Activated CD4-positive, alpha-beta T cell treated with anti-CD3 and anti-CD28 coated beads, Interleukin-2, amount 10 ng/mL, durations not matched to agents 7 days and 5 days (primary cell): ENCODE measurements at places on chromosomes 6 and 20. TPM values are rescaled to one million over a fixed set of nuclear protein-coding genes. Genes with fewer than 3 reads are reported as not detected.

The SLC22A7 gene
- total RNA-seq = not detected

The AIF1 gene
- total RNA-seq = 48.0 TPM

The BTN1A1 gene
- total RNA-seq = not detected

The CCDC170 gene
- total RNA-seq = not detected

The BPI gene
- total RNA-seq = not detected

The HSPA12B gene
- not detected for total RNA-seq

The NHLRC1 gene
- total RNA-seq = not detected

The LBP gene
- total RNA-seq = not detected

The TEAD3 gene
- 0.07 TPM for total RNA-seq

The PTCRA gene
- not detected for total RNA-seq
